ENCODE measurements at places on chromosomes 2 and 18. TPM values are rescaled to one million over a fixed set of nuclear protein-coding genes. Genes with fewer than 3 reads are reported as not detected.
A peak's percentile ranks its signal among the peaks of the same experiment; 100 is the strongest.

DNA sequence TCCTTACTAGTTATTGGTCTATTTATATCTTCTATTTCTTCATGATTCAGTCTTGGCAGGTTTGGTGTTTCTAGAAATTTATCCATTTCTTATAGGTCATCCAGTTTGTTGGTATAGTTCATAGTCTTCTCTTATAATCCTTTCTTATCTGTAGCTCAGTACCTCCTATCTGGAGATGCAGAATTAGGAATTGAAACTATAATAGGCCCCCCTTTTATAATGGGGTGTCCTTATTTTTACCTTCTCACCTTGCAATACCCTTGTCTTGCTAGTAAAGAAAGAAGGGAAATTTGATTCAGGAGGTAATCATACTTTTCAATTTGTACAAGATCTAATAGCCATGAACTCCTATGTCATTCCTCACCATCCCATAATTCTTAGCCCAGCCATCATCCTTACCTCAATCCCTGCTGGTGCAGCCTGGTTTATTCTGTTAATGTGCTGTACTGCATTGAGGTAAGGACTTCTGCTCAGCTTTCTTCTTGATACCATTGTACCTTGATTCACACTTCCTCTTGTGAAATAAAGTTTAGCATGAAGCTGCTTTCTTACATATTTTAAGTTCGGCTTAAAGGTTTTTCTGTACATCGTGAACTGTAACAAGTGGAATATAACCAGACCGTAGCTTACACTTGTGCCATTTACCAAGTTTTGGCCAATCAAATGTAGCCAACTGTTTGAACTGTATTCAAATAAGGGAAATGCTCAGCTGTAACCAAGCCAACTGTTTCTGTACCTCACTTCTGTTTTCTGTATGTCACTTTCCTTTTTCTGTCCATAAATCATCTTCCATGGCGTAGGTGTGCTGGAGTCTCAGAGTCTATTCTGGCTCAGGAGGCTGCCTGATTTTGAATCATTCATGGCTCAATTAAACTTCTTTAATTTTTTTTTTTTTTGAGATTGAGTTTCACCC, 40.1 kb upstream of the PTH2R start:
- no peaks in the 10 kb centered on the region for H3K27me3 ChIP-seq
- no peaks in the 10 kb centered on the region for H3K4me1 ChIP-seq
- no peak overlapping the region for H3K4me3 ChIP-seq
- H3K36me3 ChIP-seq = no peaks in the 10 kb centered on the region

- H3K27ac ChIP-seq = no peak overlapping the region
- no peaks in the 10 kb centered on the region for H3K4me1 ChIP-seq
- H3K27me3 ChIP-seq = no peaks in the 10 kb centered on the region
- H3K4me3 ChIP-seq = no peak overlapping the region
- DNase-seq = no peak
Observed at GRCh38 chr2:119137502-119137901, 21.0 kb downstream of the C1QL2 start.

- H3K4me3 ChIP-seq = no peak overlapping the region
- H3K27ac ChIP-seq = no peak overlapping the region
- no peak for DNase-seq
- no peaks in the 10 kb centered on the region for H3K36me3 ChIP-seq
Observed at GRCh38 chr2:40734797-40735196, 282.9 kb upstream of the SLC8A1 start.

GRCh38 chr2:239008677-239009588, 161.0 kb downstream of the TWIST2 start:
- no peak overlapping the region for H3K4me3 ChIP-seq
- H3K36me3 ChIP-seq = no peaks in the 10 kb centered on the region
- no peaks in the 10 kb centered on the region for H3K4me1 ChIP-seq
- no peaks in the 10 kb centered on the region for H3K27me3 ChIP-seq

GRCh38 chr2:57696016-57696415, 350.6 kb upstream of the VRK2 start:
- H3K4me3 ChIP-seq = no peak overlapping the region
- H3K27me3 ChIP-seq = no peaks in the 10 kb centered on the region
- no peaks in the 10 kb centered on the region for H3K4me1 ChIP-seq
- no peak for DNase-seq
- no peaks in the 10 kb centered on the region for H3K36me3 ChIP-seq

GRCh38 chr2:211468877-211469663, 912.7 kb downstream of the CPS1 start:
- no peaks in the 10 kb centered on the region for H3K4me1 ChIP-seq
- no peak overlapping the region for H3K27ac ChIP-seq
- no peak for DNase-seq
- no peaks in the 10 kb centered on the region for H3K27me3 ChIP-seq

DNA sequence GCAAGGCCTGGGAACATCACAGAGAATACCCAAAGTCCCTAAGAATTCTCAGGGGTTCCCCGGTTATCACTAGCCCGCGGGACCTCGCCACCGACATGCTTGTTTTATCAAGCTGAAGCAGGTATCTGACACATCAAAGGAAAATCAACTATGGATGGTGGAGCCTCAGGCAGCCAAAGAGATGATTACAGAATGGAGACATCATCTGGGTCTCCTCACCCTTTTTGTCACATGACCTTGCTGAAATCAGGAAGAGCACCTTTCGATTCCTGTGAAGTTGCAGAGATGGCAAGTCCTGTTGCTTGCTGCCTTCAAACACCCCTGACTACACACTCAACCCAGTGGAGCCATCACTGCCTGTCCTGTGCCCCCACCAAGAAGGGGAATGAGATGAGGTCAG, 19.2 kb upstream of the CAB39 start:
- no peak overlapping the region for H3K27ac ChIP-seq
- no peaks in the 10 kb centered on the region for H3K36me3 ChIP-seq
- no peak overlapping the region for H3K4me3 ChIP-seq
- no peaks in the 10 kb centered on the region for H3K4me1 ChIP-seq
- no peak for DNase-seq

DNA sequence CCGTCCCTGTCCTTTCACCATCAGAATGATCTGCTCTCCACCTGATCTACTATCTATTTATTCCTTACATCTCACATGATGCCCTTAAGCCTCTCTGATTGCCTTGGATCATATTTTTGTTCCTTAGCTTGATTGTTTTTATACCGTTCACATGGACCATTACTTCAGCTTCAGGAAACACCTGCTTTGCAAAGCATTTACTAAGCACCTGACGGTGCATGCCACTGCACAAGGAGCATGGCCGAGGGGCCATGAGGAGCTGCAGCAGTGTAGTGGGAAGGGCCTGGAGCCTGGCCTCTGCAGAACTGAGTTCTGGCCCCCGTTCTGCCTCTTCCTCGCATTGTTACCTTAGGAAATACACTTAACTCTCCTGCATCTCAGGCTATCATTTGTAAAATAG, 124.1 kb upstream of the NDUFV2 start:
- no peak for DNase-seq
- no peaks in the 10 kb centered on the region for H3K4me1 ChIP-seq
- H3K27me3 ChIP-seq = no peaks in the 10 kb centered on the region
- no peaks in the 10 kb centered on the region for H3K36me3 ChIP-seq

- H3K4me1 ChIP-seq = no peaks in the 10 kb centered on the region
- no peak for DNase-seq
- no peak overlapping the region for H3K27ac ChIP-seq
- H3K4me3 ChIP-seq = no peak overlapping the region
- H3K27me3 ChIP-seq = no peaks in the 10 kb centered on the region
Observed at GRCh38 chr2:215022910-215023309, 115.5 kb downstream of the ABCA12 start.

DNA sequence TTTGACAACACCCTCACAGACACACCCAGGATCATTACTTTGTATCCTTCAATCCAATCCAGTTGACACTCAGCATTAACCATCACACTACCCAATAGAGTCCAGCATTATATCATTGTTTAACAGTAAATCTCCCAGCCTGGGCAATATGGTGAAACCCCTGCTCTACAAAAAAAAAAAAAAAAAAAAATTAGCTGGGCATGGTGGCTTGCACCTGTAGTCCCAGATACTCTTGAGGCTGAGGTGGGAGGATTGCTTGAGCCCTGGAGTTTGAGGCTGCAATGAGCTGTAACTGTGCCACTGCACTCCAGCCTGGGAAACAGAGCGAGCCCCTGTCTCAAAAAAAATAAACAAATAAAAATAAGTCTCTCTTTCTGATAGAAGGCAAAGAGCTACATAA, 304.0 kb downstream of the STK39 start:
- no peaks in the 10 kb centered on the region for H3K27me3 ChIP-seq
- no peak for DNase-seq
- H3K4me1 ChIP-seq = no peaks in the 10 kb centered on the region
- no peaks in the 10 kb centered on the region for H3K36me3 ChIP-seq
- H3K4me3 ChIP-seq = no peak overlapping the region

GRCh38 chr2:126703311-126703710, 47.4 kb downstream of the GYPC start:
- peaks cover 3% of the 10 kb centered on the region for H3K4me1 ChIP-seq
- DNase-seq = no peak
- H3K36me3 ChIP-seq = no peaks in the 10 kb centered on the region
- no peaks in the 10 kb centered on the region for H3K27me3 ChIP-seq
- no peak overlapping the region for H3K4me3 ChIP-seq
- no peak overlapping the region for H3K27ac ChIP-seq

- no peak for DNase-seq
- no peaks in the 10 kb centered on the region for H3K4me1 ChIP-seq
- H3K27me3 ChIP-seq = no peaks in the 10 kb centered on the region
- H3K4me3 ChIP-seq = no peak overlapping the region
Observed at GRCh38 chr2:33395655-33396249, 80.7 kb upstream of the RASGRP3 start.

GRCh38 chr2:69181806-69182427, 168.9 kb downstream of the ANTXR1 start:
- H3K27ac ChIP-seq = no peak overlapping the region
- no peak overlapping the region for H3K4me3 ChIP-seq
- DNase-seq = no peak
- no peaks in the 10 kb centered on the region for H3K4me1 ChIP-seq
- no peaks in the 10 kb centered on the region for H3K36me3 ChIP-seq

GRCh38 chr2:170984079-170984478, 55.0 kb downstream of the GORASP2 start:
- no peak for DNase-seq
- no peak overlapping the region for H3K4me3 ChIP-seq
- no peaks in the 10 kb centered on the region for H3K27me3 ChIP-seq
- H3K27ac ChIP-seq = no peak overlapping the region

GRCh38 chr2:98012561-98012991, 16.8 kb upstream of the TMEM131 start:
- H3K36me3 ChIP-seq = no peaks in the 10 kb centered on the region
- no peaks in the 10 kb centered on the region for H3K4me1 ChIP-seq
- H3K4me3 ChIP-seq = no peak overlapping the region
- H3K27ac ChIP-seq = no peak overlapping the region

- no peaks in the 10 kb centered on the region for H3K36me3 ChIP-seq
- H3K4me1 ChIP-seq = no peaks in the 10 kb centered on the region
- H3K27ac ChIP-seq = no peak overlapping the region
- no peaks in the 10 kb centered on the region for H3K27me3 ChIP-seq
- DNase-seq = no peak
- H3K4me3 ChIP-seq = no peak overlapping the region
Observed at GRCh38 chr18:60413944-60414547, 41.5 kb upstream of the MC4R start.

- DNase-seq = no peak
- no peaks in the 10 kb centered on the region for H3K36me3 ChIP-seq
- no peaks in the 10 kb centered on the region for H3K4me1 ChIP-seq
- H3K27me3 ChIP-seq = no peaks in the 10 kb centered on the region
Observed at GRCh38 chr2:156864325-156864724, 393.2 kb upstream of the GALNT5 start.

- H3K4me1 ChIP-seq = no peaks in the 10 kb centered on the region
- no peaks in the 10 kb centered on the region for H3K27me3 ChIP-seq
- no peak overlapping the region for H3K27ac ChIP-seq
- no peaks in the 10 kb centered on the region for H3K36me3 ChIP-seq
Observed at GRCh38 chr2:153133716-153134115, 344.8 kb downstream of the RPRM start.

- no peaks in the 10 kb centered on the region for H3K27me3 ChIP-seq
- no peak overlapping the region for H3K27ac ChIP-seq
- no peaks in the 10 kb centered on the region for H3K4me1 ChIP-seq
Observed at GRCh38 chr18:55189972-55190371, 230.7 kb upstream of the CCDC68 start.

DNA sequence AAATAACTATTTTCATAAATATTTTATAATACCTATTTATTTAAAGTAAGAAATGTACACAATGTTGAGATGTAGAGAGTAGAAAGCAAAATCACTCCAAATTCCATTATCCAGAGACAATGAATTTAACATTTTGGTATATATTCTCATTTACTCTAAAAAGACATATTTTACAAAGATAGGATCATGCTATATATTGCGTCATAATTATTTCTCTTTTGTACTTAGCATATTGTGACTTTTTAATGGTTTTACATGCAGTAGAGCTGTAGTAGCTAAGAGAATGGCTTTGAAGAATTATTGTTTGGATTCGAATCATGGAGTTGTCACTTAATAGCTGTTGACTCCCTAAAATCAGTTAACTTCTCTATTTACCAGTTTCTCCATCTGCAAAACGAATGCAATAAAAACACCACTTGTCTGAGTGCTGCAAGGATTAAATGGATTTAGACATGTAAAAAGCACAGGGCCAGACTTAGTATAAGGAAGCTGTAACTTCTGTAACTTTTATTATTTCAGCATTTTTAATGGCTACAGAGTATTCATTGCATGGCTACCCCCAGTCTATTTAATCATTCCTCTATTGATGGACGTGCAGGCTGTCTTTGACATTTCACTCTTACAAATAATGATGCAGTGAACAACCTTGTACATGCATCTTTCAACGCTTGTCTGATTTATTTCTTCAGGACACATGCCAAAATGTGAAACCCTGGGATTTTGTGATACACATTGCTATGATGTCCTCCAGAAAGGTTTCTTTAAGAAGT, 33.2 kb downstream of the KCNS3 start:
- no peak overlapping the region for H3K4me3 ChIP-seq
- no peaks in the 10 kb centered on the region for H3K4me1 ChIP-seq

DNA sequence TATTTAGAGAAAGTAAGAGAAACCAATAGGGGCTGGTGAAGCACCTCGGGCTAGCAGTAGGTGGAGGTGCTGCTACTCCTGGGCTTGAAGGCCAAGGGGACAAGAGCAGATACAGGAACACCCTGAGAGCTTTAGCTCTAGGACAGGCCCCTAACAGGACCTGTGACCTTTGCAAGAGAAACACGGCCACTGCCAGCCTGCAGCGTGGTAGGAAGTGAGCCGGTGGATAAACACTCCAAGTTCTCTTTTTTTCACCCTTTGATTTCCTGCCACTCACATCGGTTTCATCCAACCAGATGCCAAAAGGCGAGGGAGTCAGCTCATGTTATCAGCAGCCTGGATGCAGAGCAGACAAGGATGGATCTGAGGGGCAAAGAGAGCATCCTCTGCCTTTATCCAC, 66.8 kb upstream of the SPRED2 start:
- H3K4me3 ChIP-seq = no peak overlapping the region
- H3K36me3 ChIP-seq = no peaks in the 10 kb centered on the region
- H3K27ac ChIP-seq = no peak overlapping the region

- no peaks in the 10 kb centered on the region for H3K36me3 ChIP-seq
- H3K27ac ChIP-seq = peak overlapping the region; percentile 87
- no peaks in the 10 kb centered on the region for H3K4me1 ChIP-seq
- no peak for DNase-seq
- no peaks in the 10 kb centered on the region for H3K27me3 ChIP-seq
Observed at GRCh38 chr2:110678457-110679336, 834 bp upstream of the BUB1 start.

The EGR4 gene
- total RNA-seq = not detected

The CNNM3 gene
- total RNA-seq = 13.8 TPM

The TCF23 gene
- total RNA-seq = not detected

The MYO7B gene
- 2.3 TPM for total RNA-seq

The PAX3 gene
- total RNA-seq = 2.9 TPM

The ABCB11 gene
- under 0.01 TPM for total RNA-seq

The CTAGE1 gene
- not detected for total RNA-seq

The MTIF2 gene
- 23.2 TPM for total RNA-seq

The LOXHD1 gene
- total RNA-seq = 0.80 TPM

The MERTK gene
- total RNA-seq = 84.3 TPM

The CD8A gene
- total RNA-seq = 0.96 TPM
